Right lobe of liver (tissue), 6 donors: ENCODE measurements at places on chromosomes 4 and X. TPM values are rescaled to one million over a fixed set of nuclear protein-coding genes. Genes with fewer than 3 reads are reported as not detected.

DNA sequence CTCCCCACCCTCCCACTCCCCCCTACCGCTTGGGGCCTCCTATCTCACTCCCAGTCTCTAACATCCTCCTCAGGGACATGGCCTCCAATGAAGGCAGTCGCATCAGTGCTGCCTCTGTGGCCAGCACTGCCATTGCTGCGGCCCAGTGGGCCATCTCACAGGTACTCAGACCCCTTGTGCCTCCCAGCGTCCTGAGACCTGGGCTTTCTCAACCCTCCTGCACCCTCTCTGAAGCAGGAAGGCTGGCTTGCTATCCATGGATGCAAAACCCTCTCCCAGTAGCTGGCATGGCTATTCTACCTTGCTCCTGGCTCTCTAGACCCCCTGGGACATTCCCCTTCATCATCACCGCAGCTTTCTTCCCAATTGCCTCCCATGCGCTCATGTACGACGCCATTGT is 13.3 kb upstream of the UBA1 start:
- no peak for DNase-seq

DNA sequence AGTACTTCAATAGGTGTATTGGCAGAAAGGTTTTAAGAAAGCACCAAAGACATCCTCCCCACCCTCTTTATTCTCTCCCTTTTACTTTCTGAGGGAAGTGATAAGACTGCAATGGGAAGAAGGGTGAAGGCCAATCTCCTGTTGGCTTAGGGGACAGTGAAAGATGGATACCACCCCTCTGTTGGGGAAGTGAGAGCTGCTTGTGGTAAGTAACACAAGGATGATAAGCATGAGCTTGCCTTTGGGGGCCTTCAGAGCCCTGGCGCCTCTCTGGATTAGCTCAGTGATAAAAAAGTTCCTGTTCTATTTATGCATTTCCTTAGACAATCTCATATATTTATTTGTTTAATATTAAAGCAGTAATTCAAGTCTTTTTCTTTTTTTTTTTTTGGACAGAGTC is 5.2 kb upstream of the KLF8 start:
- no peak for DNase-seq

- DNase-seq = no peak
These were observed 156.4 kb downstream of the HS6ST2 start for GRCh38 chrX:132802033-132802432.

DNA sequence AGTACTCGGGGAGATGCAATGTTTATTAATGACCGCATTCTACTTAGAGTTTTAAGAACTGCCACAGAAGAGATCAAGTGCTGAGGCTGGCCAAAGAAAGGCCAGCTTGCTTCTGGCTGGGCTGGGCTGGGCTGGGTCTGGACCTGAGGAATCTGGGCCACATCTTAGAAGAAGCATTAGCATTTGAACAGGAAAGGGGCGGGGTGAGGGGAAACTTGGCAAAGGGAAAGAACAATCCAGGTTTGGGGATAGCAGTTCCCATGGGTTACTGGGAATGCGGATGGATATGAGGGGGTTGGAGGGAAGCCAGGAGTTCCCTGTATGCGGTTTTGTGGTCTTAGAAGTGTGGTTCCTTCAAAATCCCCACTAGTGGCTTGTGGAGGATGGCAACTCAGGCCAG is 83.3 kb downstream of the CLDN34 start:
- no peak for DNase-seq

DNA sequence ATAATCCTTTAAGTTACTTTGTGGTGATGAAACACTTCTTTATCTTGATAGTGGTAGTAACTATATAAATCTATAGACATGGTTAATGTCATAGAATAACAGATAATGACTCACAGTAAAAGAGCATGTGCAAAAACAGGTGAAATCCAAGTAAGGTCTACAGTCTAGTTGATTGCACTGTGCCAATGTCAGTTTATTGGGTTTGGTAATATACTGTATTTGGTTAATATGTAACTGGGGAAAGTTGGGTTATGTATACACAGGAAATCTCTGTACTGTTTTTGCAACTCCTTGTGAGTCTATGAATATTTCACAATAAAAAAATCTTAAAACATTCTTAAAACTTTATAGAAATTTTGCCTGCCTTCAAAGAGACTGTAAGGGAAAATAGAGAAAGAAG is 1067.6 kb upstream of the FTHL17 start:
- no peak for DNase-seq

DNA sequence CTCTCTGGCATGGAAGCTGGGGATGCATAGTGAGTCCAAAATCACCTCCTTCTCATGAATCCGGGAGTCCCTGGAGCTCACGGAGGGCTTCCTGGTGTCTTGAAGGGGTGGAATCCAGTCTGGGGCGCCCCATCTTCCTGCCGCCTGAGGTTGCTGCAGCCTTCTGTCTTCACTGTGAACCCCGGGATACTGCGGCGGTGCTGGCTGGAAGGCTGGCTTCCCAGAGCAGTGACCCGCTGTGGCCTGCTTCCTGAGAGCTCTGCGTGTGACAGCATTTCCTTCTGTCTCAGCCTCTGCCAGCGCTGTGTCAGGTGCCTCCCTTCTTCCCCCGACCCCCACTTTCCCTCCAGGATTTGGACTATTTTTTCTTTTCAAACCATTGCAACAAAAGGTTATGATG is 98.8 kb upstream of the STOX2 start:
- DNase-seq = no peak

Gene TCEAL9
- total RNA-seq = 5.0 TPM

Gene MAGEA1
- total RNA-seq = not detected

Gene SCML2
- total RNA-seq = 1.3 TPM
